Transverse colon (tissue), 4 donors: ENCODE measurements at places on chromosomes 3 and 15.

DNA sequence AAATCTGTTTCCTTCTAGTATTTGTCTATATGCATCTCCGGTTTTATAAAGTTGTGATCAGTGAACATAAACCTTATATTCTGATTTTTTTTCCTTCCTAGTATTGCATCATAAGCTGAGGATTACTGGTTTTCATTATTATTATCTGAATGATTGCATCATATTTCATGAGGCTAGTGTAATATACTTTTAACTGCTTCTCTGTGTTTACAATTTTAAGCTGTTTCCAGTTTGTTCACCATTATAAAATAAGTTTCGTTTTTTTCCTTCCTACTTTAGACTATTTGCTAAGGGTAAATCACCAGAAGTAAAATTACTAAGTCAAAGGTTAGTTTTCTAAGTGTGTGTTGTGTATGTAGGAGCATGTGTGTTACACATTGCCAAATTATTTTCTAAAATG lies 20.2 kb downstream of the SEMA6D start:
- no peak for DNase-seq

- no peak for DNase-seq
These were observed 23.0 kb downstream of the PAQR9 start for GRCh38 chr3:142940472-142940871.

GRCh38 chr15:45645026-45645980 lies 10.5 kb downstream of the SQOR start:
- peak; percentile 59 for DNase-seq

DNA sequence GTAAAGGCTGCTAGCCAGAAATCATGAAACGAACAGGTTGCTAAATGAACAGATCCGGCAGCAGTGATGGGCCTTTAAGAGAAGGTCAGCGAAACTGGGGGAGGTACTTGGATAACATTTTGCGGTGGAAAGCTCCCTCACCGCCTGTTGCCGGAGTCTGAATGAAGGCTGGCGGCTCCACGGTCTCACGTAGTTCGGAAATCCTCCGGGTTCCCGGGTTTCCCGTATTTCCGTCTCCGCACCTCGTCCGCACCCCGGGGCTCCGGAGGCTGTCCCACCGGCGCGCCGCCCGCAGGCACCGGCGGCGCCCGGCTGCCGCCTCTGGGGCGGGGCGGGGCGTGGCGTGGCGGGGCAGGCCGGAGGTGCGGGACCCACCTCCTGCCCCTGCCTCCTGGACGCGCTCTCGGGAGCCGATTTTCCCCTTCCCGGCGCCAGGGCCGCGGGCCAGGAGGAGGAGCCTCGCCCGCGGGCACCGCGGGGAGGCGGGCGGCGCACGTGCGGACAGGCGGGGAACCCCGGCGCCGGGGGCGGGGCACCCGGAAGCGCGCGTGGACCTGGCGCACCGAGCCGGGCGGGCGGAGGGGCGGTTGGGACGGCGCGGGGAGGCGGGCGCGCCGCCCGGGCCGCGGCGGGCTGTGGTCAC lies at the start of gene ZDHHC23:
TSS of gene ZDHHC23 (plus strand) at position 642 of the 643 bp plus-strand sequence. CDS start 790 bp downstream, outside the sequence.
- DNase-seq = peak; percentile 91

GRCh38 chr3:61360297-61360965 lies 109.2 kb upstream of the FHIT start:
- DNase-seq = no peak

DNA sequence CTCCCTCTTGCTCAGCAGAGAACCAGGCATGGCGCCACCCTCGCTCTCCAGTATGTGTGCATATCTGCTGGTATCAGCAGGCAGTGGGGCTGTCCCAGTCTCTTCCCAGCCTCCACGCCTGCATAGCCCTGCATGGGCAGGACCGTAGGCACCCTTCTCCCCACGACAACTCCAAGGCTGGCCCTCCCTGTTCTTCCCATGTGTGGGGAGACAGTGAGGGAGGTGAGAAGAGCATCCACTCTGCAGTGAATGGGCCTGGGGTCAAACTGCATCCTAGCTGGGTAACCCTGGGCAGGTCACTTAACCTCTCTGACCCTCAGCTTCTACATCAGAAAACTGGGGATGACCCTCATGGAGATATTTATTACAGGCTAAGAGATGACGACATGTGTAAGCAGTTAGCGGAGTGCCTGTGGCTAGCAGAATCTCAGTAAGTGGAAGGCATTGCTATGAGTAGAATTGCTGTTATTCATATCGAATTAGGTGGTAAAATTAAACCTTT lies 13.3 kb upstream of the SSUH2 start:
- DNase-seq = no peak

DNA sequence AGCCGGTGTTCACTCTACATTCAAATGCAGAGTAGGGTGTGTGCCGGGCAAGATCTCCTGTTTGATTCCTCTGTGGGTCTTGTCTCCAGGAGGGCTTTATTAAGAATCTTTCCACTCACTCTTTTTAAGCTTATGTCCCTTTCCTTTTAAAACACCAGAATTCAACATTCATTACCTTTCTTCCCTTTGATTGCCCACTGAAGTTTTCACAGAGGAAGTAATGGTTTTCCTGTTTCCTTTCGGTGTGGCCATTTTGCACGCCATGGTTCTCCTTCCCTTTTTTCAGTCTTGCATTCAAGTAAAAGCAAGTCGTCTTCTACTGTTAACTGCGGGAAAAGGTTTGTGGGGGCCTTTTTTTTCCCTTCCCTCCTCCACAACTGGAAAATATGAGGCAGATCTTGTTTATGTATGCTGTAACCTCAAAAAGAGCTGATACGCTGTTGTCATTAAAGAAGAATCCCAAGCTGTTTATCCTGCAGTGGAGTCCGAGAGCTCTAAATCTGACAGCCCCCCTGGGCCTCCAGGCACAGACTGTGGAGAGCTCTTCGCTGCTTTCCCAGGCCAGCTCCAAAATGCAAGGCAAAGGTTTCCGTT lies 40.5 kb downstream of the FILIP1L start:
- peak; percentile 26 for DNase-seq

- no peak for DNase-seq
These were observed 1.2 kb upstream of the STT3B start for GRCh38 chr3:31531452-31531991.

DNA sequence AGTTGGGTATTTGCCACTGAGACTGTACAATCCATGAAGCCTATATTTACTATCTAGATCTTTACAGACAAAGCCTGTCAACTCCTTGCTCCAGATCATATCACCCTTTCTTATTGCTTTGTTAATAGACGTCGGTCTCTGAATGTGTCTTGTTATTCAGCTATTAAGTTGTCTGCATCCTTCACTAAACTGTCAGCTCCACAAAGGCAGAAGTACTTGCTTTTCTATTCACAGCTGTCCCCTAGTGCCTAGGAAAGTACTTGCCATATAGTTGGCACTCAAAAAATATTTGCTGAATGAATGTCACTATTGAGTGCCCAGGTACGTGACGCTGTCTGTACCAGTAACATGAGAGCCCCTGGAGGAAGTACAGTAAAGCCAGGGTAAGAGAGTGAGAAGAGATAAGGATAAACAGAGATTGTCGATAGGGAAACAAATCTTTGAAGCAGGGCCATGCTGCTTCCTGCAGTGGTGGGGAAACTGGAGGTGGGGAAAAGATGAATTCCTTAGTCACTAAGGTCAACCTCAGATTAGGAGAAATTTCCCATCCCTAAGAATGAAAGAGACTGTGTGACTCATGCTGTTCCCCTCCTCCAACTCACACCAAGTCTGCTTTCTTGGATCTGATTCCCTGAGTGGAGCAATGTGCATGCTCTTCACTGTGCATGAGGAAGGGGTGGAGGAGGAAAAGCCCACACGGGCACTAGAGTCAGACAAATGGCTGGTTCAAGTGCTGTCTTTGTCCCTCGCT lies 36.3 kb downstream of the PRICKLE2 start:
- DNase-seq = no peak

DNA sequence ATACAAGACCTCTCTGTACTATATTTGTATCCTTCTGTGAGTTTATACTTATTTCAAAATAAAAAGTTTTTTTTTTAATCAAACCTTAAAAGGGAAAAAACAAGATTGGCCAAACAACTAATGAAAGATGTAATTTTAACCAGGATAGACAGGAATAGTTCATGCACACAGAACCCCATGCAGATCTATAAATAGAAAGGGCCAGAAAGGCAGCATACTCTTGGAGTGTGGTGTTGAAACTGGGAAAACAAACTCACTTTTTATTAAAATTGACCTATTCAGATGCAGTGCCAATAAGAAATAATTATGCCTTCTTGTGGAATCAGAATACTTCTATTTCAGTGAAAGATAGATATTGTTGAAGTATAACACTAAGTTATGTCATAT lies 204.6 kb downstream of the PLCL2 start:
- DNase-seq = no peak

DNA sequence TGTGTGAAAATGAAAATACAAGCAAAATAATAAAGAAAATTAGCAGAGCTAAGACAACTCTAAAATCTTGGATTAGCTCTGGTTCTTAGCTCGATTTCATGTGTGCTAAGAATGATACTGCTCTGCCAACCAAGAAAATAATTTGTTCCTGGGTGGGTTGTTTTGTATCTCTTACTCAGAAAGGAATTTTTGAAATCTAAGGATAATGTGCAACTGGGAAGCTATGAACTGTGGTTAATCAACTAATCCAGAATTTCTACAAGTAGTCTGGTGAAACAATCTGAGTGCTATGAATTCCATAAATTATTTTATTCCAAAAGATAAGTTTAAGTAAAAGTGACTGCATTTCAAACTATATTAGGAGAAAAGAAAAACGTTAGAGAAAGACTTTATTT lies 92.0 kb downstream of the TFDP2 start:
- DNase-seq = no peak

DNA sequence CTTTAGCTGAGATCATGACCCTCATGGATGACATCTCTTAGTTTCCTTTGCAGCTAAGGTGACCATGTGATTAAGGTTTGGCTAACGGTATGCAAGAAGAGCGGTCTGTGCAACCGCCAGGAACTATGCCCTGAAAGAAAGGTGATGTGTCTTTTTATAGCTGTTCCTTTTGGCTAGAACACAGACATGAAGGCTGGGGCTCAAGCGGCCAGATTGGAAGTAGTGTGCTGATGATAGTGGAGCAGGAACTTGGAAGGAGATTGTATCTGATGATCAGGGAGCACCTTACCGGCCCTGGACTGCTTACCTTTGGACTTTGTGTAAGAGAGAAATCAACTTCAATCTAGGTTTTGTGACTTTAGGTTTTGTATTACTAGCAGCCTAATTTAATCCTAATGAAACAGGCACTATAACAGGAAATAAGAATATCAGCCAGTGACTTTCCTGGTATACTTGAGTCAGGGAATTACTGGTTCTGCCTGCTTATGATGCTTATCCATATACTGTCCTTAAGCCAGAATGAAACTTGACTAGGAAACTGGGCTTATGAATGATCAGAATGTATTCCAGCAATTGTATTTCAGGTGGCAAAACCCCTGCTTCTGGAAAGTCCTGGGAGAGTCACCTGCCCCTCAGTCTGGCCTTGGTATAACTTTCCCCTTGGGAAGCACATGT lies 164.3 kb upstream of the LRIG1 start:
- no peak for DNase-seq

- no peak for DNase-seq
These were observed 88.0 kb downstream of the PEX5L start for GRCh38 chr3:179948740-179949139.

GRCh38 chr3:64449026-64449425 lies 223.8 kb upstream of the PRICKLE2 start:
- no peak for DNase-seq

DNA sequence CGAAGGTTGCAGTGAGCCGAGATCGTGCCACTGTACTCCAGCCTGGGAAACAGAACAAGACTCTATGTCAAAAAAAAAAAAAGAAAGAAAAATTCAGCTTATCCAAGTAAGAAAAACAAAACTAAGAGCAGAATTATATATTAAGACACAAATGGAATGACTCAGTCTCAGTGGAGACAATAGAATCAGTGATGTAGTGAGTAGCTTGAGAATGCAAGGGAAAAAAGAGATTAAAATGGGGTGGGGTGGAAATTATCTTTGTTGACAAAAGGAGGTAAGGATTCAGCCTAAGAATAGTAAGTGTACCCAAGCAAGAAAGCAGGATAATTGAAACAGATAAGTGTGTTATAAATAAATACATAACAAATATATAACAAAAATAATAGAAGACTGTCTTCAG lies 70.7 kb downstream of the BLM start:
- no peak for DNase-seq

- peak; percentile 21 for DNase-seq
These were observed 23.9 kb upstream of the XIRP1 start for GRCh38 chr3:39216176-39216790.

DNA sequence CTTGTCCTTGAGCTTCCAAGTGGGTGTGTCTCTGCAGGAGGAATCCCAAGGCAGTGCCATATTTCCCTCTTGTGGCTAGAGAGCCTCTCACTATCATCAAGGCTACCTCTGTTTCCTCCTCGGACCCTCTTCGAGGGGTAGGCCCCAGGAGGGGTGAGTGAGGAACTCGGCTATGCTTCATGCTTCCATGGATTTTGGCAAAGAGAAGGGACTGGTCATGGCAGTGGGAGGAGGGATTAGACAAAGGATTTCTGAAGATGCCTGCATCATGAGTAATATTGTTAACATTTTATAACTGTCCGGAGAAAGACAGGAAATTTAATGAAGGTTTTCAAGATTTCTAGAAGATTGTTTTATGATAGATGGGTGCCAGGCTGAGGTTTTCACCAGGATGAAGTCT lies 241.5 kb downstream of the CLSTN2 start:
- DNase-seq = no peak

- no peak for DNase-seq
These were observed 34.5 kb downstream of the PIK3CB start for GRCh38 chr3:138800248-138800647.

DNA sequence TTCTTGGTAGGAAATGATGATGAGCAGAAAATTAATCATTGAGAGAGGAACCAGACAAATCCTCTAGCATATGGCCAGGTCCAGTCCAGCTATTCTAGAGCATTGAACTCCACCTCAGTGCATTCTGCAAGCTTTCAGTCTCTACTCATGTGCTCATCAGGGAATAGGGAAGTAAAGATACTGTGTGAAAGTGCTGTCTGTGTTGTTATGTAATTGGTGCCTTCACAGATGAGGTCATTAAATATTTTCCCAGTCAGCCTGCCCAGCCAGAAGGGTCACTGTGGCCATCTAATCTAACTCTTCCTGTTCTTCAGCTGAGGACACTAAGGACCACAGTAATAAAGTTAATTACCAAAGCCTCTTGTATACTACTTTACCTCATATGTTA lies 28.2 kb downstream of the C3orf62 start:
- no peak for DNase-seq

DNA sequence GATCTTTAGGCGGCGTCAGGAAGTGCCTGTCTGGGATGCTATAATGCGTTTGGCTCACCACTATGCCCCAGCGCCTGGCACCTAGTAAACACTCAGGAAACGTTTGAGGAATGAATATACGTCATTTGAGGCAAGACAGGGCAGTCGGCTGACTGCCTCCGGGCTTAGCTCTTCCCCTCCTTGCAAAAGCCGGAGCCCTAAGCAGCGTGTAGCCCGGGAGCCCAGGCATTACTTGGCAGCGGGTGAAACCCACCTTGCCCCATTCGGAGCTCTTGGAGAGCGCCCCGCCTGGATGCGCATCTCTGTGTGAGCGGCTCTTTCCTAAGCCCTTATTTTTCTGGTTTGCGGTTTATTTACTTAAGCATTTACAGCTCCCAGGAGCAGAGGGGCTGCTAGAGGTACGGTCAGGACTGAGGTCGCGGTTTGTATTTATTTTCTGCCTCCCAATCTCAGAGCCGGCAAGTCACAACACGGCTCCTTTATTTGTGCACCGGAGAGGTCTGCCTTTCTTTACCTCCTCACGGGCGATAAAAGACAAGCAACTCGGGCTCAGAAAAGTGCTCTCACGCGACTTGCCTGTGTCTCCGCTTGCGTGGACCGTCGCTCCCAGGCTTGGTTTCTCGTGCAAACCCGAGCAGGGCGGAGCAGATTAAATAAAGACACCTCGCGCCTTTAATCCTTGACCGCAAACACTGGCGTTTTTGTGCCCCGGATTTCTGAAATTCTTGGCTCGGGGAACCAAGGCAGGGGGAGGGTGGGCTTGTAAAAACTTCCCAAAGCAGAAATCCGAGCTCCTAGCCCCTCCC lies 737 bp upstream of the ITPR1 start:
- DNase-seq = peak; percentile 62
